Astrocyte (in vitro differentiated cells and primary cell): ENCODE measurements at places on chromosomes 6 and 20.

DNA sequence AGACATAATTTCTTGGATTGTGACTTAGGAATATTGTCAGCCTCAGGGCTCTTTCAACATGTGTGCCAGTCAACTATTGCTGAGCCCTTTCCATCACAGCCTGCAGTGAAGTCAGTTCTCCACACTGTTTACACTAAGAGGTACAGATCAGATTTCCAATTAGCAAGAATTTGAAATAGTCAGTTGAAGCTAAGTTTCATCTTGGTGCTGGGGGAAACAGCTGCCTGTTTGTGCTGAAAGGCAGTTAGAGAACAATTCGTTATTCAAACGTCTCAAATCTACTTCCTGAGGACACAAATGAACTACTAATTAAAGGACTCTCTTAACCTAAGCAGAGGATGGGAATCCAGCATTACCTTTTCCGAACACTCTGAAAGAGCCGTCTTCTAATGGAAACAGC, 25.9 kb downstream of the ADGRF1 start:
- H3K4me1 ChIP-seq: no peaks in the 10 kb centered on the region
- no peaks in the 10 kb centered on the region for H3K27me3 ChIP-seq
- no peak for DNase-seq
- H3K27ac ChIP-seq: no peak overlapping the region
- no peaks in the 10 kb centered on the region for H3K36me3 ChIP-seq

- peaks cover 10% of the 10 kb centered on the region for H3K4me1 ChIP-seq
- no peak for DNase-seq
- no peak overlapping the region for H3K27ac ChIP-seq
These were observed 2.6 kb upstream of the TFAP2C start for GRCh38 chr20:56626367-56627121.

DNA sequence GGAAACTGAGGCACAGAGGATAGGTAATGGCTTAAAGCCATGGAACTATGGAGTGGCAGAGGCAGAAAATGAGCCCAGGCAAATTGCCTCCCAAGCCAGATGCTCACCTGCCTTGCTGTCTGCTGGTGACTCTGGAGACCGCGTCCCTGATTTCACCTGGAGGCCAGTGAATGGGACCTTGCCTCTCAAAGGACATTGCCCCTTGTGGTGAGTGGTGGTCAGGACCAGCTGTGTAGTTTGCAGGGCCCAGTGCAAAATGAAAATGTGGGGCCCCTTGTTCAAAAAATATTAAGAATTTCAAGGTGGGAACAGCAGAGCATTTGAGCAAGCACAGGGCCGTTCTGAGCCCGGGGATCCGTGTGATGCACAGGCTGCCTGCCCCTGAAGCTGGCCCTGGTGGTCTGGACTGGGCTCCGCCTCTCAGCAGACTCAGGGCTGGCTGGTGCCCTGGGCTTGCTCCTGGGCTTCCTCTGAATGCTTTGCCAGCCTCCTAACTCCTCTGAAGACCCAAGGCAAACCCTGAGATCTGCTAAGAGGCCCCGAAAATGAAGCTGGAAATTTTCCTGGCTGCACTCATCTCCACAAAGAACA, 19.8 kb upstream of the KCNG1 start:
- no peaks in the 10 kb centered on the region for H3K4me1 ChIP-seq
- no peak for DNase-seq
- H3K27me3 ChIP-seq: no peaks in the 10 kb centered on the region
- no peak overlapping the region for H3K27ac ChIP-seq
- H3K36me3 ChIP-seq: no peaks in the 10 kb centered on the region
- H3K4me3 ChIP-seq: no peak overlapping the region

DNA sequence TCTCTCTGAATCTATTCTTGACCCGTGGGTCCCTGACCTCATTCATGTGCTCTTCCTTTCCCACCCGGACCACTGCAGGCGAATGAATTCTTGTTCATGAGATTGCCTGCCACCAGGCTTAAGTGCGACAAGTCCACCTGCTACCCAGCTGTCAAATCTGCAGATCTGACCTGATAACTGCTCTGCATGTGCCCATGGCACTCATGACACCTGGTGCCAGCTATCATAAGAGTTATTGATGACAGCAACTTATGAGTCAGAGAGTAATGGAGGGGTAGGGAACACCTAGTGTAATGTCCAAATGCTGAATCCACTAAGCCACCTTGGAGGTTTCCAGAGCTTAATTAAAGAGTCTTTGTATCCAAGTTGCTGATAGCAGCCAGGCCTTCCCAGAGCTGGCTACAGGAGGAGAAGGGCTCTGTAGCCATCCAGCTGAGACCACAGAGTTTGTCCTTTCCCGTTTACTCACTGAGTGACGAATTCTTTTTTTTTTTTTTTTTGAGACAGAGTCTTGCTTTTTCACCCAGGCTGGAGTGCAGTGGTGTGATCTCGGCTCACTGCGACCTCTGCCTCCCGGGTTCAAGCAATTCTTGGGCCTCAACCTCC, 17.4 kb downstream of the SHLD1 start:
- H3K4me3 ChIP-seq: no peak overlapping the region
- DNase-seq: no peak
- H3K4me1 ChIP-seq: no peaks in the 10 kb centered on the region
- no peaks in the 10 kb centered on the region for H3K27me3 ChIP-seq
- no peaks in the 10 kb centered on the region for H3K36me3 ChIP-seq
- H3K27ac ChIP-seq: no peak overlapping the region

- no peak overlapping the region for H3K27ac ChIP-seq
- no peak for DNase-seq
- no peaks in the 10 kb centered on the region for H3K27me3 ChIP-seq
- H3K36me3 ChIP-seq: no peaks in the 10 kb centered on the region
- no peak overlapping the region for H3K4me3 ChIP-seq
These were observed 297.9 kb upstream of the SOX4 start for GRCh38 chr6:21295506-21296240.

DNA sequence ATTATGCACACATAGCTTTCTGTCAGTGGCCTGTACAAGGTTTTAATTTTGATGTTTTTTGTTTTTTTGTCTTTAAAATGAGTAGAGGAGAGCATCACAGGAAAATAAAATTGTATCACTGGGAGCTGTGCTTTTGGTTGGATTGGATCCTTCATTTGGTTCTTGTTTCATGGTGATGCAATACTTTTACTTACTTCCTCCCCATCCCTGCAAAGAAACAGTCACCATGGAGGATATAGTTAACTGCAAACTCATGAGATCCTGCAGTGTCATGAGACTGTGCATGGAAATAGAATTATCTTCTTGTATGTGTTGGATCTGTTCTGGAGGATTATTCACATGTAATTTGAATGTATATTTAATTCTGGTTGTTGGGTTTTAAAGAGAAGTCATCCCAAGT, 122.3 kb downstream of the JARID2 start:
- no peaks in the 10 kb centered on the region for H3K36me3 ChIP-seq
- DNase-seq: no peak
- no peak overlapping the region for H3K27ac ChIP-seq
- H3K27me3 ChIP-seq: no peaks in the 10 kb centered on the region

- DNase-seq: no peak
- no peak overlapping the region for H3K27ac ChIP-seq
- H3K27me3 ChIP-seq: no peaks in the 10 kb centered on the region
- no peaks in the 10 kb centered on the region for H3K4me1 ChIP-seq
These were observed 18.4 kb upstream of the FAM209A start for GRCh38 chr20:56506103-56506502.
